NCI-H510A treated with DMSO at 0.1 percent for 48 hours (cell line): ENCODE measurements at places on chromosomes 12 and 14.

DNA sequence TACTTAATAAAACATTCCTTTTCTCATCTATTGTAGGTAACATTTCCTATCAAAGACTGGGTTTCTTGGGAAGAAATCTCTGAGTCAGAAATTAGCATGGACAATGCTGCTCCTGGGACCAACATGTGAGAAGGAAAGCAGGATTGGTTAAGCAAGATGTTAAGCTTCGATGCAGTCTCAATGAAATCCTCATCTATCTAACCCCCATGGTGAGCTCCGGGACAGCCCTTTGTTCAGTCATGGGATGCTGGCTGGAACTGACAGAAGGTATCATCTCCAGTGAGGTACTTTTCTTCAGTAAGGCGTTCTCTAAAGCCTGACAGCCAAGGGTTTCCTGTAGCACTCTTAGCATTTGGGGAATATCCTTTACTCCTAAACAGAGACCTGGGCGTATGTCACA, 82.8 kb upstream of the SINHCAF start:
- DNase-seq = no peak

GRCh38 chr12:42124764-42125387, 19.8 kb downstream of the GXYLT1 start:
- DNase-seq = no peak

GRCh38 chr12:82414926-82415325, 56.6 kb downstream of the METTL25 start:
- DNase-seq = no peak

- DNase-seq = no peak
These were observed 855.6 kb upstream of the TMEM132C start for GRCh38 chr12:127411166-127411915.

- DNase-seq = no peak
These were observed 98.7 kb upstream of the PLXNC1 start for GRCh38 chr12:94049718-94050117.
